ENCODE measurements at places on chromosomes 3 and 15.

- DNase-seq, result no peak
Measured at GRCh38 chr15:64678126-64678819, 97.1 kb downstream of the RBPMS2 start.

DNA sequence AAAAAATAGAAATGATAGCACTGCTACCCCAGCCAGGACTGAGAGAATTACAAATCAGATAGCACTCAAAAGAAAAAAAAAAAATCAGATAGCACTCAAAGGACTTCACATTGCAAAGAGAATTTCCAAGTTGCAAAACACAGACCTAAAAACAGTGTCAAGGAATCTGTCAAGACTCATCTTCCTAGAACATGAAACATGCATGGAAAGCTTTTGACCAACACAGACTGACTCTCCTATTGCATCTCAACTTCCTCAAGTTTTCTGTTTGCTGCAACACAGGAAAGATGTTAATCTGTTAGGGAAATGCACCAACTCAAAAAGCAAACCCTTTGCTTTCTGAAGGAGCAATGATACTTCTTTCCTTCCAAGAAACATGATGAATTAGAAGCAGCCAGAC is 42.3 kb downstream of the RAB27A start:
- DNase-seq, result no peak

GRCh38 chr3:27353221-27353620 is 16.0 kb downstream of the NEK10 start:
- DNase-seq, result no peak

GRCh38 chr3:21062831-21063294 is 688.1 kb downstream of the ZNF385D start:
- no peak for DNase-seq

DNA sequence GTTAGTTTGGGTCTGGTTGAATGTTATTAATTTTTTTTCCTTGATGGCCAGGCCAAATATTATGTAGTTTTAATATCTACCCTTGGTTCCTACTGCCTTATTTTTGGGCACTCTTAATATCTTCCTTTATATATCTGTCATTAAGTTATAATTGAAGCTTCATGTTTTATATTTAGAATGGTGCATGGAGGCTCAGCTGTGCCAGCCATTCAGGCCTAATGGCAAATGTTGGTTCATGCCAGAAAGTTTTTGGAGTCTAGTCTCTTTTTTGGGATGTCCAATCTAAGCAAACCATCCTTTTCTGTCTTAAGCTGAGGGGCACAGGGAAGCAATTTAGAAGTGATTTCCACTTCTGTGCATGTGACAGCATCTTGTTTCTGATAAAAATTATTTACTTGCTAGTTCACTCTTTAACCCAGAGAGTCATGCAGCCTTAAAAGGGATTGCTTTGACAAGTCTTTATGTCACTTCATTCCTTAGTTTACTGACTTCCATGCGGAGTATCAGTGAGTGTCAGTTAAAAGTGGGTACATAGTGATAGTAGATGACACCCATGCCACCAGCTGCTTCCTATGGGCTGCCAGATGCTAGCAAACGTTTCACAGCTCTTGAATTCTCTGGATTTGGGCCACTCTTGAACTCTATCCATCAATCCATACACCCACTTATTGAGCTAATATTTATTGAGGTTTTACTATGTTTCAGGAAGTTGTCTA is 33.0 kb downstream of the MITF start:
- DNase-seq, result no peak

- no peak for DNase-seq
Measured at GRCh38 chr3:99111235-99111634, 209.7 kb upstream of the DCBLD2 start.

DNA sequence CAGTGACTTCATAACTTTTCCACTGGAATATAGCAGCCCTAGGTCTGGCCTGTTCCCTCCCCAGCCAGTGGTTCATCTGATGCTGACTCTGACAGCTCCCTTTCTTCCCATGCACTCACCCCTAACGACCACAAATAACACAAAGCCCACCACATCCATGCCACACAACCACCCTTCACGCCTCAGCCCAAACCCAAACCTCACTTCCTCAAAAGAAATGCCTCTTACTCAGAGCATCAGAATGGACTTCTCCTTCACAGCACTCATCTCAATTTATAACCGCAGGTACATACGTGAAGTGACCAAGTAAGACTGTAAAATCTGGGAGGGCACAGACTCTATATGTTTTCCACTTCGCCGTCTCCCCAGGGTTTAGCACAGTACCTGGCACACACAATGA is 1.1 kb downstream of the RBSN start:
- no peak for DNase-seq

GRCh38 chr15:90907838-90908507 is 4.9 kb downstream of the MAN2A2 start:
- DNase-seq, result no peak

- DNase-seq, result peak; percentile 75
Measured at GRCh38 chr3:51706788-51707731, at the start of gene GRM2. Gene GRM2, plus strand, starts transcription at chr3:51707068. Its CDS starts 1,916 bp downstream, at chr3:51708984.

GRCh38 chr3:137219801-137220445 is 262.1 kb downstream of the IL20RB start:
- DNase-seq, result no peak

DNA sequence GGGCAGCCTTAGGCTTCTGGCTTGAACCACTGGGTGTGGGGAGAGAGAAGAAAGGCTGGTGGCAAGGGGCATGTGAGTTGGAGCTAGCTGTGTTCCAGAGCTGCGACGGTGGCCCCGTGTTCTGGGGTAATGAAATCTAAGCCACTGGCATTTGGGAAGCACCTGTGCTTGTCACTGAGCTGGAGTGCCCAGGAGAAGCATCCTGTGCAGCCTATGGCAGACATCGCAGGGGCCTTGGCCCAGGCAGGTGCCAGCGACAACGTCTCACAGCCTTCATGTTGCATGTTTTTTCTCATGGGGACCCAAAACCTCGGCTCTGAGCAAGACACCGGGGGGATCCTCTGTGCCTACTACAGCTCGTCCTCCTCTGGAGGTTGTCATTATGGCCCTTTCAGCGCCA is 91.1 kb upstream of the PLXNA1 start:
- DNase-seq, result no peak

- DNase-seq, result no peak
Measured at GRCh38 chr3:12234906-12235305, 54.0 kb upstream of the PPARG start.

- DNase-seq, result peak; percentile 72
Measured at GRCh38 chr3:56825567-56826438, 24.1 kb upstream of the ARHGEF3 start.

GRCh38 chr3:101070799-101071121 is 77.5 kb upstream of the ABI3BP start:
- no peak for DNase-seq

- no peak for DNase-seq
Measured at GRCh38 chr3:61730577-61731231, 169.3 kb downstream of the PTPRG start.

GRCh38 chr3:192933779-192934460 is 16.3 kb upstream of the MB21D2 start:
- no peak for DNase-seq

GRCh38 chr3:178184833-178185232 is 351.4 kb upstream of the KCNMB2 start:
- no peak for DNase-seq

GRCh38 chr3:99470841-99471240 is 167.6 kb upstream of the COL8A1 start:
- no peak for DNase-seq

DNA sequence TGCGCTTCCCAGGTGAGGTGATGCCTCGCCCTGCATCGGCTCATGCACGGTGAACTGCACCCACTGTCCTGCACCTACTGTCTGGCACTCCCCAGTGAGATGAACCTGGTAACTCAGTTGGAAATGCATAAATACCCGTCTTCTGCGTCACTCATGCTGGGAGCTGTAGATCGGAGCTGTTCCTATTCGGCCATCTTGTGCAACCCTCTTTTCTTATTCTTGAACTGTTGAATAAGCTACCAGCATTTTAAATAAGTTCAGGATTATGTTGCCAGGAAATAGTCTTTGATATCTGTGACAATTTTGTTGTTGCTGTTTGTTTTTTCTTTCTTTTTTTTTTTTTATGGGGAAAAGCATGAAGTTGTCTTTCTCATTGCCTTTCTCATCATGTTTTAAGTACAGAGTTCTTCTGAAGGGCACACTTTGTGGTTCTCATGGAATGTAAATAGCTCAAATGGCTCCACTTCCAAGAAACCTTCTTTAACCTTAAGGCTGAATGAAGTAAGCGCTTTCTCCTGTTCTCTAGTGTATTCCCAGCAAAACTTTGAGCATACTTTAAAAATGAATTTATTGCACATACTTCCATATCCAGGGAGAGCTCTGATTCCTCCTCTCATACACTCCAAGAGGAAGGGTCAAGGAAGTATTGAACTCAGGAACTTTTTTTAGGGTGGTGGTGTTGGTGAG is 468.0 kb upstream of the TBL1XR1 start:
- DNase-seq, result no peak

GRCh38 chr15:33104212-33104611 is 90.3 kb downstream of the FMN1 start:
- DNase-seq, result no peak

- DNase-seq, result no peak
Measured at GRCh38 chr3:7095116-7095515, 234.2 kb downstream of the GRM7 start.

- DNase-seq, result no peak
Measured at GRCh38 chr3:183188895-183189462, 26.4 kb upstream of the LAMP3 start.

- no peak for DNase-seq
Measured at GRCh38 chr3:178318340-178318739, 217.9 kb upstream of the KCNMB2 start.

- no peak for DNase-seq
Measured at GRCh38 chr3:61563313-61564271, 2.2 kb downstream of the PTPRG start.

DNA sequence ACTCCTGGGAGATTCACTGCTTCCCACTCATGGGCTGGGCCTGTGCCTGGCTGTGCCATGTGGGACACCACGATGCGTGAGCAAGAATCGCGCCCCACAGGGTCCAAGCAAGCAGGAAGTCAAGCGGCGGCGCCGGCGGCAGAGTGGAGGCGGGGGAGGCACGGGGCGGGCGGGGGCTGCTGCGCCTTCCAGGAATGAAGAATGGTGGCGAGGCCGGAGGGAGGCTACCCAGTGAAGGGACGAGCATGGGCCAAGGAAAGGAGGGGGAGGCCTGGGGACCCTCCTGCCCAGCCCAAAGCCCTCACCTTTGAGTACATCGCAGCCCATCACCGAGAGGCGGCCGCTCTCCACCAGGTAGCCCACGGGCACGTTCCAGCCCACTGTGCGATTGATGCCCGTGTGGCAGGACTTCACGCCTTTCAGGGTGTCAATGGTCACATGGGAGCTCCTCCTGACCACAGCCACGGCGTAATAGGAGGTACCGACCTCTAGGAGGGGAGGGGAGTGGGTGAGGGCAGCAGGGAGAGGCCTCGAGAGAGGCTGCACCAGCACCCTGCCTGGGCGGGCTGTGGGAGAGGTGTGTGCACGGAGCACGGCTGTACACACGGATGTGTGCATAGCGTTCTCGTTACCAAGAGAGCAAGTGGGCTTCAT is 5.5 kb downstream of the MELTF start:
- DNase-seq, result no peak

- no peak for DNase-seq
Measured at GRCh38 chr3:30421266-30421665, 185.1 kb upstream of the TGFBR2 start.

DNA sequence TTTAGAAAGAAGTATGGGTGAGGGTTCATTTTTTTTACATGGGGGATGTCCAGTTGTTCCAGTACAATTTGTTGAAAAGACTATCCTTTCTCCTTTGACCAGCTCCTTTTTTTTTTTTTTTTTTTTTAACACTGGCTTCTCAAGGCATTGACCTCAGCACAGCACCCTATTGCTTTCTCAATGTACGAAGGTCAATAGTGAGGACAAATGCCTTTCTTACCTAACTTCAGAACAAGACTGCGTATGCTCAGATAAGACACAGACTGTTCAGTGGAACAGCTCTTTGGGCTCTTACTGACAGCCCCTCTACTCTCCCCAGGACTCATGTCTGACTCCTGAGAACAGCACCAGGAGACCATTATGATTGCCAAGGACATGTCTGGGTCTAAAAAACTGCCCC is 10.4 kb upstream of the CILP start:
- no peak for DNase-seq

- DNase-seq, result no peak
Measured at GRCh38 chr15:67198157-67198754, 56.2 kb downstream of the AAGAB start.

DNA sequence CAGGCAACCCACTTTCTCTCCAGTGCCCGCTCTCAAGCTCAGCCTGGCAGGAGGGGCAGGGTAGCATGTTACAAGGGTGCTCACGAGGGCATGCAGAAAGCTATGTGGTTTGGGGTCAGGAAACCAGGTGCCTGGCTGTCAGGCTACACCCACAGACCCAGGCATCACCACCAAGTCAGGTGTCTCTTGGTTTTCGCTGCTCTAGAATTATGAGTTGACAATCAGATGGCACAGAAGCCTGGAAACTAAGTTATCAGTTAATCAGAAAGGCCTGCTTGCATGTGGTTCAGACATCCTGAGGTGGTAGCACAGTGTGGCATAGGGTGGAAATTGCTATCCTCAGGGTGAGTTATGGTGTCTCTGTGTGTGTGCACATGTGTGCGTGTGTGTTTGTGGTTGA is 16.2 kb upstream of the CCR9 start:
- DNase-seq, result no peak

GRCh38 chr3:41163006-41163405 is 36.3 kb upstream of the CTNNB1 start:
- no peak for DNase-seq

DNA sequence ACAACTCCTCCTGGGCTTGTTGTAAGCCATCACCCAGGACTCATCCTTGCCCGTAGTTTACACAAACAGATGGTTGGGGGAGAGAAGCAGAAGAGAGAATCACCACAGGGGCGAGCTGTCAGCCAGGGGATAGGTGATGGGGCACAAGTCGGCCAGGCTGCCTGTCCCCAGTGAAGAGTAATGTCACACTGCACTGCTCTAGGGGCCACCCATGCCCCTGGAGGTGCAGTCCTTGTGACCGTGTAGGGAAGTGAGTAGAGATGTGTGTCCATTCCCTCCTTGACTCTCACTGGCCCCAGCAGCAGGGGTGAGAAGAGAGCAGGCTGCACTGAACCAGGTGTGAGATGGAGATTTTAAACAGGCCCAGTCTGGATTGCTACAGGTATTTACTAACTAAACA is 17.1 kb upstream of the PRSS50 start:
- no peak for DNase-seq

DNA sequence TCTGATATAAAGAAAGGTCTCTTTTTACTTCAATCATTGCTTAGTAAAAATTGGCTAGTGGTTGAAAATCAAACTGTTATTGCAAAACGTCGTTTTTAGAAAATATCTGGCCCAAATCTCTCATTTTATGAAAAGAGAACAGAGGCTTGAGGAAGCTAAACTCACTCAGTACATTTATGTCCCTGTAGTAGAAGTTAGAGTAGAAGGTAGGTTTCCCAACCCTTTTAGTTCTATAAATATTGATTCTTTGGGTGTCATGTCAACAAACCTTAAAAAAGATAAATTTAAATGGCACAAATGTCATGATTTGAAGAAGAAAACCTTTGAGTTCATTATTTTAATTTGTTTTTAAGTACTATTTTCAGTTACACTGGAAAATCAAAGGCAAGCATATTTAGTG is 722.3 kb upstream of the NECTIN3 start:
- DNase-seq, result no peak

GRCh38 chr15:60722328-60723112 is 243.6 kb upstream of the ICE2 start:
- DNase-seq, result no peak
